Effector memory CD8-positive, alpha-beta T cell (primary cell): ENCODE measurements at places on chromosomes 3 and 15.
A peak's percentile ranks its signal among the peaks of the same experiment; 100 is the strongest.

GRCh38 chr15:89361451-89362202, 27.0 kb upstream of the POLG start:
- DNase-seq = peak; percentile 58

- no peak for DNase-seq
Observed at GRCh38 chr3:14925729-14926591, 21.4 kb upstream of the NR2C2 start.

GRCh38 chr3:115912372-115912771, 289.1 kb downstream of the GAP43 start:
- DNase-seq = no peak

DNA sequence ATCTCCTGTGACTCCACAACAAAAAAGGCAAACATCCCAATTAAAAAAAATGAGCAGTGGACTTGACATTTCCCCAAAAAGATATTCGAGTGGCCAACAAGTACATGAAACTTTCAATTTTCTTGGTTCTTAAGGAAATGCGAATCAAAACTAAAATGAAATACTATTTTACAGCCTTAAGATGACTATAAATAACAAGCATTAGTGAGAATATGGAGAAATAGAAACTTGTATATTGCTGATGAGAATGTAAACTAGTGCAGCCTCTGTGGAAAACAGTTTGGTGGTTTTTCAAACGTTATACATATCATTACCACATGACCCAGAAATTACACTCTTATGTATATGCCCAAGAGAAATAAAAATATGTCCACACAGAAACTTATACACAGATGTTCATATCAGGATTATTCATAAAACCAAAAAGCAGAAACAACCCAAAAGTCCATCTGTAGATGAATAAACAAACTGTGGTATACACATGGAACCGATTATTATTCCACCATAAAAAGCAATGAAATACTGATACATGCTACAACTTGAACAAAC, 153.2 kb upstream of the GPR149 start:
- DNase-seq = no peak

- no peak for DNase-seq
Observed at GRCh38 chr15:59242649-59243048, 36.0 kb downstream of the LDHAL6B start.

DNA sequence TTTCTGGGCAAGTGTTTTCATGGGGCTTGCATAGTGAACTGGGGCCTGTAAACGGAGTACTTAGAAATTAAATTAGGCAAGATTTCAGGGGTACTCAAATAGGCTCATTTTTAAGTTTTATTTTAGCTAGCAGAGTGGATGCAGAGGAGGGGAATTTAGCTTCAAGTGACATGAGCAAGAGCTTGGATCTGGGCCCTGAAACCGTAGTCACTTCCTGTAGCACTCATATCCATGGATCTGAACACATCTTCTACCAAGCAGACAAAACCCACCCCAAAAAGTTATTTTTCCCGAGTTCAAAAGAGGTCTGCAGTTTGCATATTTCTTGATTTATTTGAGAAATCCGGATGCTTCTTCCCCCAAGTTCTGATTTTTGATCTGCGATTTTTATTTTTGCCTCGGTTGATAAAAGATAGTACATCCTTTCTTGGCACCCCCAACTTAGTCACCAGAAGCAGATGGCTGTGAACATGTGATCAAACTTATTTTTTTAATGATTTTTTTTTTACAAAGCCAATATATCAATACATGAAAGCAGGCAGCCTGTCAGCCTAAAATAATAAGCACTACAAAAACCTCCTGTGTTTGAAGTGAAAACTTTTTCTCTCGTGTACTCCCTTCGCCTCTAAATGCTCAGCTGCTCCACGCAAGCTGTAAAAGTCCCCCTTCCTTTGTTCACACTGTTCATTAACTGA, 36.6 kb upstream of the STT3B start:
- DNase-seq = no peak

- no peak for DNase-seq
Observed at GRCh38 chr3:15083252-15083651, 15.7 kb downstream of the RBSN start.

DNA sequence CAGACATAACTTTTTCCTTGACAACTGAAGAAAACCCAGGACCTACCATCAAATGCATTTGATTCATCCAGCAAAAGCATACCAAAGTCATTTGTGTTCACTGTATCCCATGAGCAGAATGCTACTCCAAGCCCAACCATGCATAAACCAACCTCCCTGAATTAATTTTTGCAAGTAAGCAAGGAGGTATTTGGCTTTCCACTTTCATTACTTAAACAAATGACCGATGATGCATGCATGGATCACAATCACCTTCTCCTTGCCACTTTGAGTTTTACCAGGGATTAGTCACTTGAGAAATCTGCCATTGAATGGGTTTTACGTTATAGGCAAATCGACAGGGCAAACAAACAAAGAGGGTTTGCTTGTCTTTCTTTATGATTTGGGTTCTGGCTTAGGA, 214.8 kb downstream of the FMN1 start:
- no peak for DNase-seq

DNA sequence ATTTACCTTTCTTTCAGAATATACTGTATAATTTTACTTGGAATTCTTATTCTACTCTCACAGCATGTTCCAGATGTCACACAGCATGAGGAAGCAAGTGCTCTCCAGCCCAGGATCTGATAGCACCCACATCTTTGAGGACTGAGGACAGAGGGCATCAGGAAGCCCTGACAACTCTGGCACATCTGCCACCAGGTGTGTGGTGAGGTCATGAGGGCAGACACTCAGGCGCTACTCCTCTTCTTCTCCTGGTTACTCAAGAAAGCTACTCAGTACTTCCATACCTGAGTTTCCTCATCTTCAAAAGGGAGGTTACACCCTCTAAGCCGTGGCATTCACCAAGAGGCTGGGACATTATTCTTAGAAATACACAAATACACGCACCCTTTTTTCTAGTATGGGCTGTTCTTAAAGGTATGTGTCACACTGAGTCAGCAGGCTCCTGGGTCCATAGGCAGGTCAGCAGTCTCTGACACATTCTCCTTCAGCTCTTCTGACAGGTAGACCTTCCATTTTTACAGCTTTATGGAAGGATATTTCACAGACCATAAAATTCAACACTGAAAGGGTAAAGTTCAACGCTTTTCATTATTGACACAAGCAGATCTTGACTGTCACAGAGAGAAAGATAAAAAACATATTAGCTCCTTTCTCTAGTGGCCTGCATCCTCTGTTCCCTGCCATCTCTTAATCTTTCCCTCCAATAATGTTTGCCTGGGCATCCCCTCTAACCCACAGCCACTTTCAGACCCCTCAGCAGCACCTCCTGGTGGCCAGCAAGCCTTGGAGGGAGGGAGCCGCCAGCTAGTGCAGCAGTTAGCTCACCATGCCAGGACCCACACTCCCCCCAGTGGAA, 103.2 kb upstream of the TJP1 start:
- DNase-seq = no peak

GRCh38 chr15:74795966-74796625, 14.2 kb downstream of the CSK start:
- DNase-seq = no peak

- no peak for DNase-seq
Observed at GRCh38 chr3:30984855-30985749, 90.6 kb upstream of the GADL1 start.

DNA sequence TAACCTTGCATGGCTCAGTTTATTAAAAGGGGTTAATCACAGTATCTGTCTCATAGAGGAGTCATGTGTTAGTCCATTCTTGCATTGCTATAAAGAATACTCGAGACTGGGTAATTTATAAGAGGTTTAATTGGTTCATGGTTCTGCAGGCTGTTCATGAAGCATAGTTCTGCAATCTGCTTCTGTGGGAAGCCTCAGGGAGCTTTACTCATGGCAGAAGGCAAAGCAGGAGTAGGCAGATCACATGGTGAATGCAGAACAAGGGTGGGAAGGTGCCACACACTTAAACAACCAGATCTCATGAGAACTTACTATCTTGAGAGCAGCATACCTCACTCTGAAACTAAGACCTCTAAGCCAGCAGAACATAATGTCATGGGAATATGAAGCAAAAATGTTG, 42.2 kb upstream of the PTX3 start:
- no peak for DNase-seq

- DNase-seq = no peak
Observed at GRCh38 chr15:52653431-52653964, 25.7 kb downstream of the ATOSA start.

GRCh38 chr15:59120937-59121336, 16.0 kb downstream of the CCNB2 start:
- DNase-seq = no peak

- no peak for DNase-seq
Observed at GRCh38 chr15:55254916-55255679, 34.5 kb downstream of the RAB27A start.

DNA sequence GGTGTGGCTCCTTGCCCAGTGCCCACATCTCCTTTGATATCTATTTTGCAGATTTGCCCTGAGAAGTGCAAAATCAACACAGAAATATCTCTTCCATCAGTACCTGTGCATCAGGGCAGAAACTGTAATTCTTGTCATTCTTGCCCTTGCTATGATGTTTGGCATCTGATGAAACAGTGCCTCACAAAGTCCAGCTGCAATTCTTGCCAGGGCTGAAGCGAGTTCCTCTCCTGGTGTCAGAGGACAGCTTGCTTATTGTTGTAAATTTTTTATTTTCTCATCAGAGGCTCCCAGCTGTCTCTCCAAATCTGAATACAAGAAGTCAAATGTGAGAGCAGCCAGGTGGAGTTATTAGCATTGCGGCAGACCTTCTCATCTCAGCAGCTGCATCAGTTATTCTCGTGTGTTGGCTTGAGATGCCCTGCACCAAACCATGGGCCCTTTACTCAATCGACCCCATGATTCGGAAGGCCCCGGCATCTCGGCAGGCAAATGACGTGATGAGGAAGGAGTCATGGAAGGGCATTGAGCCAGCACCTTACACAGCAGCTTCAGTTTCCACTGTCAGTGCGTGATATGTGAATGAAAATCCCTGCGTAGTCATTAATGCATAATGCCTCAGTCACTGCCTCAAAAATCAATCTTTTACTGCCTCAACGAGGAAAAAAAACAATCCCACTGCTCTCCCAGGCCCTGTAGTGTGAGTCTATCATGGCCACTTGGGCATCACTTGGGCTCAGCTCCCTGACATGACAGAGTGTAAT, 93.4 kb downstream of the CCNL1 start:
- no peak for DNase-seq

- no peak for DNase-seq
Observed at GRCh38 chr3:153600896-153601295, 438.9 kb downstream of the RAP2B start.

GRCh38 chr3:53807117-53807810, 39.0 kb downstream of the CHDH start:
- DNase-seq = no peak

- no peak for DNase-seq
Observed at GRCh38 chr3:71111784-71112440, 471.6 kb downstream of the FOXP1 start.

DNA sequence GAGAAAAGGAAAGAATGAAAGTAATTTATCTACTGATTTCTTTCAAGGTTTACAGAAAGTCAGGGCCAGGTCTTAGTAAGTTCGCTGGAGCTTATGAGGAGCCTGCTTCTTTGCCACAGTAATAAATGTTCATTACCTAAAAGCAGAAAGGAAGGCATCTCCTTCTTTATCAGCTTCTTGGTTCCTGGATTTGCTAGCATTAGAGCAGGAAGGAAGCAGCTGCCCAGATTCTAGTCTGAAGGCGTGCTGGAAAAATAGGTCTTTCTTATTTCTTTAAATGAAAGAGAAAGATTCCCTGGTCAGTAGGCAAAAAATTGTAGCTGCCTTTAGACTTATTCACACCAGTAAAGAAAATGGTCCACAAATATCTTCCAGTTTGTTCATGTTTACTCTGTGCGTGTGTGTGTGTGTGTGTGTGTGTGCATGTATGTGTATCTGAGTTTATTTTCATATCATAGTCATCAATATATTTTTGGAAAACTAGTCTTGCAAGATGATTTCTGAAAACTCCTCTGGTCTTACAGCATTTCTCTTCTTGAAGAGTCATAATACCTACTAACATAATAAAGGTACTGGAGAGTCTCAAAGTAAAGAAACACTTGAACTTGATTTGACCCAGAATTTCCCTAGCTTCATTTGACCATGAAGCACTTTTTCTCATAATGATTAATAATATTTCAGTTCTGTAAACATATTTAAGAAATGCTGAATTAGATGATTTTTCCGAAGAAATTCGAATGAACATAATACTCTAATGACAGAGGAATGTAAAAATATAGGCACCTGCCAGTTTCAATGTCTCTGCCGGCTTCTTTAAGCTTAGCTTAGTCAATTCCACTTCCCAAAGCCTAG, 255.3 kb upstream of the ZPLD1 start:
- DNase-seq = no peak

GRCh38 chr3:65706301-65706700, 332.4 kb downstream of the MAGI1 start:
- no peak for DNase-seq

DNA sequence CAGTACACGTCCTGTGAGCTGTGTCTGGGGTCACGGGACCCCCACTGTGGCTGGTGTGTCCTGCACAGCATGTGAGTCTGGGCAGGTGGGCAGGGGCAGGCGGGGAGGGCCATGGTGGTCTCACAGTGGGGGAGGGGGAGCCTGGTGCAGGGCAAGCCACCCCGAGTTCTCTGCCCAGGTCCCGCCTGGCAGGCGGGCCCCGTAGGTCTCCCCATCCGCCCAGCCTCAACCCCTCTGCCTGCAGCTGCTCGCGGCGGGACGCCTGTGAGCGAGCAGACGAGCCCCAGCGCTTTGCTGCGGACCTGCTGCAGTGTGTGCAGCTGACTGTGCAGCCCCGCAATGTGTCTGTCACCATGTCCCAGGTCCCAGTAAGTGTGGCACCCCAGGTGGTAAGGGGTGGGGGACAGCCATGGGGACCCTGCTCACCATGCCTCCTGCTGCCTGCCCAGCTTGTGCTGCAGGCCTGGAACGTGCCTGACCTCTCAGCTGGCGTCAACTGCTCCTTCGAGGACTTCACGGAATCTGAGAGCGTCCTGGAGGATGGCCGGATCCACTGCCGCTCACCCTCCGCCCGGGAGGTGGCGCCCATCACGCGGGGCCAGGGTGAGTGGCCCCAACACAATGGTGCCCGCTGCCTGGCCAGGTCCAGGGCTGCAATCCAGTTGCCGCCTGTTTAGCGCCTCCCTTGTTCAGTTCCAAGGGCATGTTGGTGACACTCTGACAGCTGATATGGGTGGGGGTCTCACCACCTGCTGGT, 21.9 kb downstream of the PLXNA1 start:
- DNase-seq = no peak

DNA sequence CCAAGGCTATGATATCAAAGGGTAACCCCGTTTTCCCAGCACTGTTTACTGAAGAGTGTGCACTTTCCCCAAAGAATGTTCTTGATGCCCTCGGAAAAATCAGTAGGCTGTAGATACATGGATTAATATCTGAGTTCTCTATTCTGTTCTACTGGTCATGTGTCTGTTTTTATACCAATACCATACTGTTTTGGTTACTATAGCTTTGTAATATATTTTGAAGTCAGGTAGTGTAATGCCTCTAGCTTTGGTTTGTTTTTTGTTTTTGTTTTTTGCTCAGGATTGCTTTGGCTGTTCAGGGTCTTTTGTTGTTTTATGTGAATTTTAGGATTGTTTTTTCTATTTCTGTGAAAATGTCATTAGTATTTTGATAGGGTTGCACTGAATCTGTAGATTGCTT, 95.1 kb downstream of the PLD1 start:
- DNase-seq = no peak

GRCh38 chr15:40922608-40923005, 6.5 kb upstream of the DLL4 start:
- no peak for DNase-seq
